B cell (primary cell): ENCODE measurements at places on chromosomes 11 and 22.

GRCh38 chr22:30743257-30744020, 48.8 kb downstream of the OSBP2 start:
- no peak for DNase-seq

- no peak for DNase-seq
These were observed 5.3 kb downstream of the TYR start for GRCh38 chr11:89182773-89183518.

DNA sequence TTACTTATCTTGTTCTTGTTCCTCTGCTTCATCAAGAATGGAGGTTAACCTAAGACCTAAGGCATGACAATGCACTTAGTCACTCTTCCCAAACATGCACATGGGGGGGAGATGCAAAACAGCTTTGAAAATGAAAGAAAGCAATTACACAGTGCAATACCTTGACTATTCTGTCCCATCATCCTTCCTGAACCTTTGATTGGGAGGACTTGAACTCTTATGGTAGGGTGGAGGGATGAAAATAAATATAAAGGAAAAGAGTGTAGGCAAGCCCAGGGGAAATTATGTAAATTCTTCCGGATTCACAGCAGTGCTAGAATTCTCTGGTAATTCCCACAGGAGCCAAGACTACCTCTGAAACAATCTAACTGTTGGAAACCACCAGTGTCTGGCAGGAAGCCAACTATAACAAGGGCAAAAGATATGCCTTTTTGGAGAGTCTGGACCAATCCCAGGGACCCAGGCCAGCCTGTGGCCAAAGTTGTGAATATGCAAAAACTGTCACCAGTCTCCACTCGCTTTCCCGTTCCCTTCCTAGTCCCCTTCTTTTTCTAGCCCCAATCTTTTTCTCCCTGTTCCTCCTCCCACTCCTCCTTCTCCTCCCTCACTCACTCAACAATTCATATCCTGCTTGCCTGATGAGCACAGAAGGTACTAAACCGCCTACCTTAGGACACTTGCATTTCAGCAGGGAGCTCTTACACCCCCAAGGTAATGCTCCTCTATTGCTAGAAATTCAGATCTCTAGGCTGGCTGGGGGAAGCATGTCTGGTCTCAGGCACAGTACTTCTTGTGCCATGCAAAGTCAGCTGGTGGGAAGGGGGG, 2.5 kb upstream of the RCN1 start:
- DNase-seq: no peak

DNA sequence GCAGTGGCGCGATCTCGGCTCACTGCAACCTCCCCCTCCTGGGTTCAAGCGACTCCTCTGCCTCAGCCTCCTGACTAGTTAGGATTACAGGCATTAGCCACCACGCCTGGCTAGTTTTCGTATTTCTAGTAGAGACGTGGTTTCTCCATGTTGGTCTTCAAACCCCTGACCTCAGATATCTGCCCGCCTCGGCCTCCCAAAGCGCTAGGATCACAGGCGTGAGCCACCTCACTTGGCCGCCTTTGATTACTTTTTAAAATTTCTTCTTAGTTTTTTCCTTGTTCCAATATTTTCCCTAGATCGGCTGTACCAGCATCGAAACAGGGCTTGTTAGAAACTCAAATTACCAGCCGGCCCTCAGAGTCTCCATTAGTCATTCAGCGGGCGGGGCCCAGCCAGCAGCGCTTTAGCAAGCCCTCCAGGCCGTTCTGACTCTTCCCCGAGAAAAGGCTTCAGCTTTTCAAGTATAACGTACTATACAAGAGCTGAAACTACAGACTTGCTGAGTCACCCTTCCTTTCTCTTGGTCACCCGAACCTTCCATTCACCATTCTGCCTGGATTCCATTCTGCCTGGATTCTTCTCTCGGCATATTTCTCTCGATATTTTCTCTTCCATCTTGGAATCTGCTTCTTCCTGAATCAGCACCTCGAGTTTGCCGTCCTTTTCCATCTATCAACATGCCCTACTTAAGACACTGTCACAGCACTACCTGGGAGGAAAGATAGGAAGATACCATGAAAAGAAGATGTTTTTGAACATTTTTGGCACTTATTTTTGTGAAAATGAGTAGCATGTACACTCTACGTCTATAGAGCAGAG, 6.7 kb upstream of the CAPRIN1 start:
- no peak for DNase-seq

- no peak for DNase-seq
These were observed 503.9 kb downstream of the INSC start for GRCh38 chr11:15618583-15619032.

GRCh38 chr22:35766654-35767580, 49.2 kb downstream of the APOL5 start:
- no peak for DNase-seq
